ENCODE measurements at places on chromosomes 1 and 21. TPM values are rescaled to one million over a fixed set of nuclear protein-coding genes. Genes with fewer than 3 reads are reported as not detected.

DNA sequence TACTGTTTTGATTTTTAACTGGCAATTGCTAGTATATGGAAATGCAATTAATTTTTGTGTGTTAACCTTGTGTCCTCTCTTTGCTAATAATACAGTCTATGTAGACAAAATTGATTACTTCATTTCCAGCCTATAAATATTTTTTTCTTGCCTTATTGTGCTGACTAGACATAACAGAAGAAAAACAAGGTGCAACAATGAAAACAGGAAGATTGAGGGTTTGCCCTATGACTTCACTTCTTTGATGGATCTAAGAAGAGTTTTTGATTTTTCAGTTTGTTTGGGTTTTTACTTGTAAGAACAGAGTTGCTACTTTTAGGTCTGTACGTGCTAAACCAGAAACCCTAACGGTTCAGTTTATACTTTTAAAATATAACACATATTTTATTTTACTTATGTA, 8.5 kb upstream of the CNIH4 start:
- no peak for DNase-seq

GRCh38 chr1:201022820-201023516, 546 bp downstream of the KIF21B start:
- DNase-seq = no peak

DNA sequence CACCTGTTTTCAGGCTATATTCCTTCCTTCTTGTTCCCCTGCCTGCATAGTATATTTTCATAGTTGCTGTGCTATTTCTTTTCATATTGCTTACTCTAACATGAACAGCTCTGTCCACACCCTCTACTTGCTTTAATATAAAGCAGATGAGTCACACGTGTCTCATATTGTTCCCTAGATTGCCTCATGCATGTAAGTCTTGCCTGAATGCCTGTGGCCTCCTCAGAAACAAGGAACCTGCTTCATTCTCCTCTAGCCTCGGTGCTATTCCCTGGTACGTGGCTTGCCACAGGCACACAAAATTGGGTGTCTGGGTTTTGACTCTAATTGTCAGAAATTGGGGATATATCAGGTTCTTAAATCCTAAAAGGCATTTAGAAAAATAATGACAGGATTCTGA, 16.5 kb upstream of the PKP1 start:
- DNase-seq = peak; percentile 87

- DNase-seq = no peak
Observed at GRCh38 chr1:20493839-20494608, 8.0 kb upstream of the CAMK2N1 start.

DNA sequence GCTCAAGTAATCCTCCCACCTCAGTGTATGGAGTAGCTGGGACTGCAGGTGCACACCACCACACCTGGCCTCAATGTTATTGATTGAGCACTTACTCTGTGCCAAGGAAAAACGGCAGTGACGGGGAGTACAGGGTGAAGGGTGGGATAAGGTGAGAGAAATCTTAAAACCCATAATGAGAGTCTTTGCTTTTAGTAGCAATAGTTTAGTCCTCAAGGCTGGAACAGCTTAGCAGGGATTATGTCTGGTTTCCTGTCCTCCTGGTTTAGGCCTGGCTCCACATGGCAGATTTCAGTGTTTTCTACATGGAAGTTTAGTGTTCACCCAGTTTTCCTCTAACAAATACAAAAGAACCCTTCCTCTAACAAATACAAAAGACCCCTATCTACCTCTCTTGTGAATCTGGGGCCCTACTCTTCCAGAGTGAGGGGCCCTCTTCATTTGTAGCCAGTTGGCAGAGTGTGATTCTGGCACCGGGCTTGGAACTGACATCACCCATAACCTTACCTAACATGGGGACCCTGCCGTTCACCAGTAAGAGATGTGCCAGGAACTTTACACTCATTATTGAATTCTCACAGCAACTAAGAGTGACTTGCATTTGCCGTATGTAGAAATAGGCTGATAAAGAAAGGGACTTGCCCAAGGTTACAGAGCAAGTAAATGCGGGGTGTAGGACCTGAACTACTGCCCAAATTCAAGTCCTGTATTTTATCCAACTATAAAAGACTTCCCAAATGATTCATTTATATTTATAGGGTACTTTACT, 6.9 kb downstream of the ZNF691 start:
- no peak for DNase-seq

The CSDE1 gene
- total RNA-seq = 1,426 TPM

The CD1D gene
- 0.34 TPM for total RNA-seq

The CFAP107 gene
- not detected for total RNA-seq

The DIO1 gene
- total RNA-seq = not detected
